ENCODE measurements at places on chromosomes 12 and 14. TPM values are rescaled to one million over a fixed set of nuclear protein-coding genes. Genes with fewer than 3 reads are reported as not detected.

GRCh38 chr14:54369343-54369742, 27.5 kb upstream of the CDKN3 start:
- peaks cover 58% of the 10 kb centered on the region for H3K4me1 ChIP-seq
- H3K27ac ChIP-seq = no peak overlapping the region
- no peaks in the 10 kb centered on the region for H3K27me3 ChIP-seq

- no peaks in the 10 kb centered on the region for H3K27me3 ChIP-seq
- no peaks in the 10 kb centered on the region for H3K36me3 ChIP-seq
- peaks cover 11% of the 10 kb centered on the region for H3K4me1 ChIP-seq
- H3K4me3 ChIP-seq = no peak overlapping the region
- H3K27ac ChIP-seq = no peak overlapping the region
Observed at GRCh38 chr12:85642808-85643207, 193.4 kb downstream of the RASSF9 start.

DNA sequence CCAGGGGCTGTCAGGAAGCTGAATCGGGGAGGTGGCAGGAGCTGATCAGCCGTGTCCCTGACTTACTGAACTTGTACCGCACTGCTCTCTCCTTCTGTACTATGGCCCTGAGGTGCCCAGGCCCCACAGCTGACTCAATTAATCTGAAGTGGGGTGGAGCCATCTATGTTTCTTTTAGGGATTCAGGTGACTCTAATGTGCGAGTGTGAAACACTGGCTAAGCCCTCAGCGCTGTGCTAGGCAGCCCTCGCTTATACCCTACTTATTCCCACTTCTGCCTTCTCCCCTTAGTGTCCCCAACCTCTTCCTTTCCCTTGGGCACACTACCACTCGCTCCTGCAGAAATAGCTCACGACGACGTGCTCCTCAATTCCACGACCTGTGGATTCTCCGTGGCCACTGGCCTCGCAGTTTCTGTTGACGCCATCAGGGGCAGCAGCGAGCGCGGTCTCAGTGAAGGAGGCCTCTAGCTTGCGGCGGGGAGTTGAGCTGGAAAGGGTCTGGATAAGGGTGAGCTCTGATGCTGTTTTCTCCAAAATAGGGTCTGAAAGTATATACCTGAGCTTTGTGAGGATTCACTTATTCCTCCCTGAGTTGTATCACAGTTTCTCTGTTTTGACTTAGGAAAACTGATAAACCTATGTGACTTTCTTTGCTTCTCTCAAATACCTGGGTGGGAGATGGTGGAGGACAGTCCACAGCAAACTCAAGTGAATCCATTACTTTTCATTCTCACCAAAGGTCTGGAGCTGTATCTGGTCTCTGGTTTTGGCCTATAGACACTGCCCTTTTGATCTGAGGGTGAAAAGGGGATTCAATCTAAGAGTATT, 167.6 kb downstream of the SLC41A2 start:
- peak; percentile 79 for DNase-seq
- peak overlapping the region; percentile 69 for H3K4me3 ChIP-seq
- H3K27me3 ChIP-seq = peaks cover 7% of the 10 kb centered on the region
- H3K4me1 ChIP-seq = peaks cover 28% of the 10 kb centered on the region
- peak overlapping the region; percentile 48 for H3K27ac ChIP-seq

Gene MMP17
- 67.1 TPM for total RNA-seq

DNA sequence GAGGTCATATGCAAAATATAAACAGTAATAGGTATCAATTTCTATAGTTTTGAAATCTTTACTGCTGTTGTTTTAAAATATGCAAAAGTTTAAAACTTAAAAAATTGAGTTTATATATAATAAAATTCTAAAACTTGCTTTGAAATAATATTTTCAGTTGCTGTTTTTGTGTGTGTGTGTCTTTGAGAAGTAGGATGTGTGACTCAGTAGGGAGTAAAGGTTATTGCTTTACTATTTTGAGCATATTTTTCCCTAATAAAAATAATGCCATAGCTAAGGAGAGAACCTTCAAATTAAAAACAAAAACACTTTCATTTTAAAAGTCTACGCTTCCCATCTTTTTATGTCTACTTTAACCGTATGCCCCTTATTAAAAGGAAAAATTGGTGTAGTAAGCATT, 238.1 kb downstream of the FBXL14 start:
- peaks cover 7% of the 10 kb centered on the region for H3K4me1 ChIP-seq
- H3K27me3 ChIP-seq = no peaks in the 10 kb centered on the region
- H3K36me3 ChIP-seq = no peaks in the 10 kb centered on the region
- H3K27ac ChIP-seq = no peak overlapping the region
- no peak overlapping the region for H3K4me3 ChIP-seq

GRCh38 chr12:11228296-11228879, 41.1 kb downstream of the PRB3 start:
- no peak overlapping the region for H3K27ac ChIP-seq
- peak; percentile 76 for DNase-seq
- H3K36me3 ChIP-seq = no peaks in the 10 kb centered on the region
- H3K4me3 ChIP-seq = no peak overlapping the region
- H3K27me3 ChIP-seq = no peaks in the 10 kb centered on the region

GRCh38 chr12:22672951-22673350, 48.0 kb downstream of the ETNK1 start:
- no peak overlapping the region for H3K4me3 ChIP-seq
- DNase-seq = no peak
- H3K4me1 ChIP-seq = no peaks in the 10 kb centered on the region
- peaks cover 59% of the 10 kb centered on the region for H3K36me3 ChIP-seq

Gene KRT77
- not detected for total RNA-seq

Gene ZBTB42
- total RNA-seq = 5.4 TPM

- peaks cover 4% of the 10 kb centered on the region for H3K36me3 ChIP-seq
- H3K4me3 ChIP-seq = peak overlapping the region; percentile 6
- no peak overlapping the region for H3K27ac ChIP-seq
- H3K27me3 ChIP-seq = peaks cover 8% of the 10 kb centered on the region
- peaks cover 22% of the 10 kb centered on the region for H3K4me1 ChIP-seq
- no peak for DNase-seq
Observed at GRCh38 chr12:117192057-117192456, 1.8 kb upstream of the FBXO21 start.

Gene EPYC
- total RNA-seq = not detected

Gene ACAD10
- 37.5 TPM for total RNA-seq

- peaks cover 37% of the 10 kb centered on the region for H3K36me3 ChIP-seq
- H3K4me1 ChIP-seq = no peaks in the 10 kb centered on the region
- H3K27ac ChIP-seq = no peak overlapping the region
- DNase-seq = no peak
- no peaks in the 10 kb centered on the region for H3K27me3 ChIP-seq
Observed at GRCh38 chr14:67577181-67577808, 22.8 kb downstream of the PIGH start.

DNA sequence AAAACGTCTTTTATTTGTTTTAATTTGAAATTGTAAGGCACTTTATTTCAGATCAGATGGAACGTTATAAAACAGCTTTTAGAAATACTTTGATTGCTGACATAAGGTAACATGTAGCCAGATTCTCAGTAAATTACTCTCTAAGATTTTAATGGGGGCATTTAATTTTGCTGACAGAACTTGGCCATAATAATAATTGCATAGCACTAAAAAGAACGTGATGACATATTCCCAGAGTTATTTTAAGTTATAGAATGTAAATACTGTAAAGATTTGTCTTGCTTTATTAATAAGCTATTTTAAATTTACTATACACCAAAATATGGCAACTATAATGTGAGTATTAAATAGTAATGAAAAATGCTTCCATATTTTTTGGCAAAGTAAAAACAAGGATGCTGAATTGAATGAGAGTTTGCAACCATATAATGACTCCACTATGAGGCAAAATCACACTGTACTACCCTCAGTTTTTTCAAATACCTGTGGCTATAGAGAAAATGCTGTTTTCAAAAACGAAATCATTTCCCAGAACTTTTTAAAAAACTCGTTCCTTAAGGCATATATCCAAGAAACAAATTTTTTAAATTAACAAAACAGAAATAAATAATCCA, 876 bp downstream of the LUM start:
- peaks cover 6% of the 10 kb centered on the region for H3K4me1 ChIP-seq
- H3K27me3 ChIP-seq = no peaks in the 10 kb centered on the region
- H3K27ac ChIP-seq = no peak overlapping the region

Gene ZFC3H1
- total RNA-seq = 28.3 TPM

DNA sequence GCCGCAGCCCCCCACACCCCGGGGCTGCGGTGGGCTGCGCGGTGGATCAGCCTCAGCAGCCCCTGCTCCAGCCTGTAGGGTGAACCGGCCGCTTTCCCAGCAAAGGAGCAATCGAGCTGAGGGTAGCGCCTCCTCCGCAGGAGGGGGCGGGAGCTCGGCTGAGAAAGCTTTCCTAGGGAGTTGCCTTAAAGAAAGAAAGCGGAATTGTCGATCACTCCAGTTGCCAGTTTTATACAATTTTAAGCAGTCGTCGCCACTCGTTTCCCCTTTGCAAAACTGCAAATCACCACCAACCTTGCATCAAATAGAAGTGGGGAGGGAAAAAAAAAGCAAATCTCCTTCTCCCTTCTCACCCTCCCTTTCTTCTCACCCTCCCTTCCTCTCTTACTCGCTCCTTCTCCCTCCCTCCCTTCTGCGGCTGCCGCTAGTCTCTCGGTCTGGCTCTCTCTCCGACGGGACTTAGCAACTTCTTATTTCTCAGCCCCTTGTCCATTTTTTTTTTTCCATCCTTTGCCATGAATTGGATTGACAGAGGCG, at the start of gene PDE3A:
PDE3A (plus strand) TSS at position 424 of the 537 bp plus-strand sequence. CDS start 748 bp downstream, outside the sequence.
- no peaks in the 10 kb centered on the region for H3K36me3 ChIP-seq
- H3K27ac ChIP-seq = peak within 1 kb of the TSS; percentile 90
- H3K4me3 ChIP-seq = peak within 1 kb of the TSS; percentile 95
- peaks cover 18% of the 10 kb centered on the region for H3K4me1 ChIP-seq
- peak; percentile 81 for DNase-seq

- H3K27me3 ChIP-seq = no peaks in the 10 kb centered on the region
- no peak overlapping the region for H3K4me3 ChIP-seq
- peaks cover 6% of the 10 kb centered on the region for H3K36me3 ChIP-seq
- H3K4me1 ChIP-seq = no peaks in the 10 kb centered on the region
- no peak overlapping the region for H3K27ac ChIP-seq
Observed at GRCh38 chr14:96915478-96915877, 118.3 kb downstream of the VRK1 start.

DNA sequence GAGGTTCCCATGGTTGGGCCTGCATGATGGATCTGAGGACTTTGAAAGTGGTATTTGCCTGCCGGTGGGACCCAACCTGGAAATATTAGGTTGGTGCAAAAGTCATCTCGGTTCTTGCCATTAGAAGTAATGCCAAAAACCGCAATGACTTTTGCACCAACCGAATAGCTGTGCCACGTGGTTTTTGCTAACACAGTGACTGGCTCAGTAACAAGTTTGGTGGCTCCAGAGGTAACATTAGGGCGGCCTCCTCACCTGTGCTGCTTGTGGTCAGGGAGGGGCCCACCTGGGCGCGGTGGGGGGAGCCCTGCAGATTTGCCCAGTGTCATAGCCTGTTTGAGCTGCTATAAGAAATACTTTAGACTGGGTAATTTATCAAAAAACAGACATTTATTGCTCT, 1.8 kb downstream of the BDKRB2 start:
- peaks cover 18% of the 10 kb centered on the region for H3K4me1 ChIP-seq
- peaks cover 30% of the 10 kb centered on the region for H3K27me3 ChIP-seq
- H3K27ac ChIP-seq = no peak overlapping the region
- H3K36me3 ChIP-seq = peaks cover 3% of the 10 kb centered on the region
- H3K4me3 ChIP-seq = no peak overlapping the region
- DNase-seq = no peak

DNA sequence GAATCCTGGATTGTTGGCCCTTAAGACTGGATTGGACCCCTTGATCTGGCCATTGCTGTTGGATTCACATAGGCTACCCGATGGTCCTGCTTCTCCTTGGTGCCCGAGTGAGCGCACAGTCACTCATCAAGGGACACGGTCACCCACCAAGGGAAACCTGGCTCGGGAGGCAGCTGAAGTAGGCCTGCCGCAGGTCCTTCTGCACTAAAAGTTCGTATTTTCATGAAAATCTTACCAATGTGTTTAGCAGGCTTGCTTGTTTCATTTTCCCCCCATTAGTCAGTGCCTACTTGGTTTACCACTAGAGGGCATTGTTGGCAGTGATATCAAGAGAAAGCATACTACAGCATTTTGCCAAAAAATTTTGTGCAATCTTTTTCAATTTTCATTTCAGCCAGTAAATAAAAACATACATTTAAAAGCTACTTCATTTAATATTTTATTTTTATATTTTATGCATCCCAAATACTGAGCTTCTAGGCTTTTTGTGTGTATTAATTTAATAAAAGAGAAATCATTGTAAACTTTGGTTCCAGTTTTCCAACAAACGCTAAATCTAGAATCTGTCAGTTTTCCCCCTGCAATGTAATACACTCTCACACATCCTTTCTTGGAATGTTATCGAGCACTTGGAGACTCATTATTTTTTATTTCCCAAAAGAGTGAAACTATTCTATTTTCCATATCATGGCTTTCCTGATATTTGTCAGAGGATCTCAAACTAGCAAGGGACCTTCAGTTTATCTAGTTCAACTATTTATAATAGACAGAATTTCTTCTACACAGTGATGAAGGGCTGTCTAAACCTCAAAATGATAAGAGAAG, 116.7 kb downstream of the LMNTD1 start:
- H3K27ac ChIP-seq = peak overlapping the region; percentile 25
- H3K4me1 ChIP-seq = peaks cover 15% of the 10 kb centered on the region
- no peaks in the 10 kb centered on the region for H3K27me3 ChIP-seq

DNA sequence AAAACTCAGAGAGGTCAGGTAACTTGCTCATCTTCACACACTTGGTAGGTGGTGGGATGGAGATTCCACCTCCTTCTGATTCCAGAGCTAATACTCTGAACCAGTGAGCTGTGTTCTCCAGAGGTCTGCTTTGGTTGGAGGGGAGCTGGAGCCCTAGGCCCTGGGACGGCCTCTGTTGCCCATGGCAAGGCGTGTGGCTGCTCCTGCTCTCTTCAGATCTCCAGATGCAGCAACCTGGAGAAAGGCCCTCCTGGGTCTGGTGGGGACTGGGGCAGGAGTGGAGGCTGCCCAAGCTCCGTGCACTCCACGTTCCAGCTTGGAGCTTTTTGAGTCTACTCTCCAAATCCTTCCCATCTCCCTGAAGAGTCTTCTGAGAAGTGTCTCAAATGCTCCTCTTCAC, 10.7 kb downstream of the CCND2 start:
- H3K4me1 ChIP-seq = peaks cover 59% of the 10 kb centered on the region
- DNase-seq = no peak
- no peaks in the 10 kb centered on the region for H3K27me3 ChIP-seq
- peaks cover 97% of the 10 kb centered on the region for H3K36me3 ChIP-seq
- H3K4me3 ChIP-seq = no peak overlapping the region
- H3K27ac ChIP-seq = no peak overlapping the region

Gene PLCZ1
- total RNA-seq = not detected

DNA sequence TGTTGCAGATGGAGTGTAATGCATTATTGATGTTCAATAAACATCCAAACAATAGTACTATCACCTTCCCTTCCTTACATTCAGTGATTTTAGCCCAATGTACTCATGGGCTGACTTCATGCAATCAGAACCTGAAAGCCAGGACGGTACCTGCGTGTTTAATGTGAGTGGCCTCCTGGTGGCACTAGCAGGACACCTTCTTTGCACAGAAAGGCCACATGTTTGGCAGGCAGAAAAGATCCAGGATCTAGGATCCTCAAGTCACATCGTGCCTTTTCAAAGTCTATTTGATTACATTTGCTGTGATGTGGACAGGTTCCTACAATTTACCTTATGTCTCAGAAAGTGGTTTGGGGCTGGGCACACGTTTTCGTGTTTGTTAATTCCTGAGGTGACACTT, 82.9 kb downstream of the NEDD1 start:
- peaks cover 8% of the 10 kb centered on the region for H3K27me3 ChIP-seq
- peaks cover 51% of the 10 kb centered on the region for H3K4me1 ChIP-seq
- no peak overlapping the region for H3K4me3 ChIP-seq
- H3K36me3 ChIP-seq = no peaks in the 10 kb centered on the region
- peak; percentile 50 for DNase-seq

GRCh38 chr12:48177982-48178381, 5.5 kb upstream of the CCDC184 start:
- H3K27me3 ChIP-seq = peaks cover 50% of the 10 kb centered on the region
- DNase-seq = no peak
- H3K36me3 ChIP-seq = no peaks in the 10 kb centered on the region
- no peak overlapping the region for H3K4me3 ChIP-seq

Gene SMCO2
- 0.32 TPM for total RNA-seq

Measured in WTC11 (cell line).